Stimulated activated naive CD8-positive, alpha-beta T cell treated with anti-CD3 and anti-CD28 coated beads, Interleukin-15, amount 100 ng/mL, for 72 hours (primary cell): ENCODE measurements at places on chromosomes 16 and 17.

DNA sequence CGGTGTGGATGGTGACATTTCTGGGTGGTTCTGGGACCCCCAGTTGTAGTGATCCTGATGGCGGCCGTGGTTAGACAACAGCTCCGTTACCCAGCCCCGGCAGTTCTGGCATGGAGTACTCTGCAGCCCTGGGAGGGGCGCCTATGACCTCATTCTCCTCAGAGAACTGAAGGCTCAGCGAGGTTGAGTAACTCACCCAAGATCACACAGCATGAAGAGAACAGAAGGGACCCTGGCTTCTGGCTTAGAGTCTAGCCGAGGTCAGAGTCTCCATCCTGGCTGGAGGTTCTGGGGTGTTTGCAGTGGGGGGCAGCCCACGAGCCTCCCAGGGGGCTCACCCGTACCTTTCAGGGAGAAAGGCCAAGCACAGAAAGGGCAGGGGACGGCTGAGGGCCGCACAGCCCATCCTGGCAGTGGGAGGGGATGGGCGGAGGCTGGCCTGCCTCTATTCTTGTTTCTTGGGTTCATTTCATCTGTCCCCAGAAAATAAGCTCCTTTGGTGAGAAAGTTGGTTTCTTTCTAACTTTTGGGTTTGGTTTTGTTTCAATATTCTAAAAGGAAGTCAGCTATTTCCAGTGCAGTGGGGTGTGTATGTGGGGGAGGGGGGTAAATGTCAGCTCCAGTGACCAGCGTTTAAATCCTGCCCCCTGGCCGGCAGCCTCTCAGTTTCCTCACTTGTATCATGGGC lies 13.2 kb downstream of the ZFPM1 start:
- DNase-seq, result no peak

DNA sequence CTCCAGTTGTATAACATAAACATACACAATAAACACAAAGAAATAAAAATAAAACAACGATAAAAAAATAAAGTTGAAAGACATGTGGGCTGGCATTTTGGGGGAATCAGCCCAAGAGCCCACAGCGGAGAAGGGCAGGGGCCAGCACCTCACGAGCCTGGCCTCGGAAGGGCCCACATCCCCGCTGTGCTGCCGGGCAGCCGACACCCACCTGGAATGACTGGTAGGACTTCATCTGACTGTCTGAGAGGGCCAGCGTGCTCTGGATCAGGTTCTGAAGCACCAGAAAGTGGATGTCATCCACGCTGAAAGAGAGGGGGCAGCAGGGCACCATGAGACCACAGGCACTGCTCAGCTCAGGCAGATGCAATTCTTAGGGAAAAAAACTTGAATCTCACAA lies 73.5 kb downstream of the GTF3C1 start:
- no peak for DNase-seq

DNA sequence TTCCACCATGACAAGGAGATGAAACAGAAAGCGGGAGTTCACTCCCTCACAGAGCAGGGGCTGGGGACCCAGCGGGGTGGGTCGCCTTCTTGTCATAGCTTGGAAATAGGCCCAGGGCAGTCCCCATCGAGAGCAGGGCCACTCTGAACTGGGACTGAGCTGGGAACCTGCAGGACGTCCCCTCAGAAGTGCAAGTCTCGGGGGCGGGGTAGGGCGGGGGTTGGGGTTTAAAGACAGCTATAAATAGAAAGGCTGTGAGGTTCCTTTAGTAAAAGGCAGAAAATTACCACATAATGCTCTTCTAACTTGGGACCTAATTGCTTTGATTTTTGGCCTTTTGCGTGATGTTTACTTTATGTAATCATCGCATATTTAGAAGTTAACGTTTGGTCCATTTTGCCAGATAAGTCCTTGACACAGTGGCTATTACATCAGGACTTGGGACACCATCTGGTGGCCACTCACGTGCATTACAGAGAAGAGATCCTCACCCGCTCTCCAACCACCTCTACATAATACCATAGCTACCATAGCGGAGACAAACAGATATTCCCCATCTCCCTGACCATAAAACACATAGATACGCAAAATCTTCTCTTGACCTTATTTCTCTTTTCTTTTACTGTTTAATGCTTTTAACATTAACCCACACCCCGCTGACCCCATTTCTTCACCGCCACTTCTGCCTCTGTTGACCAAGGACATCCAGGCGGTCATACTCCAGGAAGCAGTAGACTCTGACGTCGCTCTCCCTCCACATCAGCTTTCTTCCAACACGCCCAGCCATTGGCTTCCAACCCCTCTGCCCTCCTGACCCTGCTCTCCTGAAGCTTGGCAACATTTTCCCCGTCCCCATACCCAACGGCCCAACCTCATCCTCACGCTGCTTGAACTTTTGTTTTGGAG lies 27.5 kb upstream of the PIK3R6 start:
- DNase-seq, result peak; percentile 43

- DNase-seq, result no peak
Observed at GRCh38 chr17:38969281-38969680, 2.1 kb upstream of the FBXO47 start.

GRCh38 chr16:78246559-78246958 lies 147.1 kb downstream of the WWOX start:
- no peak for DNase-seq

DNA sequence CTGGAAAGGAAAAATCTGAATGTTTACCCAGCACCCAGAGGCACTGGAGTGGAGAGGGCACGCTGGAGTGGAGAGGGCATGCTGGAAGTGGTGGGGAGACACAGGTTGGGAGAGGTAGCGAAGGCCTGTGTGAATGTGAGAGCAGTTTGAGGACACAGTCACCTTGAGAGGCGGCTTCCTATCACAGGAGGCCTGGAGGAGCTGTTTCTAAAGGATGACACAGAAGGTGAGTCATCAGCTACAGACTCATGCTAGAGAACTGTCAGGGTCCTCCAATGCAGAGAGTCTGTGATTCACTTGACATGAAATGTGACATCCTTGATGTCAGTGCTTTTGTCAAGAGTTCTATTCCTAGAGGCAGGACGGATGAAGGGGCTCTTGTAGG lies 13.8 kb downstream of the CTRL start:
- DNase-seq, result peak; percentile 55
